H7 (cell line): ENCODE measurements at places on chromosomes 1 and 21.
A peak's percentile ranks its signal among the peaks of the same experiment; 100 is the strongest.

- no peak for DNase-seq
These were observed 438.2 kb downstream of the SMYD3 start for GRCh38 chr1:246068619-246069509.

GRCh38 chr1:242568666-242569065 lies 44.2 kb upstream of the PLD5 start:
- peak; percentile 9 for DNase-seq

- DNase-seq: no peak
These were observed 13.6 kb downstream of the TTC39A start for GRCh38 chr1:51316846-51317120.

- no peak for DNase-seq
These were observed 1.1 kb downstream of the TOR3A start for GRCh38 chr1:179082999-179083335.

DNA sequence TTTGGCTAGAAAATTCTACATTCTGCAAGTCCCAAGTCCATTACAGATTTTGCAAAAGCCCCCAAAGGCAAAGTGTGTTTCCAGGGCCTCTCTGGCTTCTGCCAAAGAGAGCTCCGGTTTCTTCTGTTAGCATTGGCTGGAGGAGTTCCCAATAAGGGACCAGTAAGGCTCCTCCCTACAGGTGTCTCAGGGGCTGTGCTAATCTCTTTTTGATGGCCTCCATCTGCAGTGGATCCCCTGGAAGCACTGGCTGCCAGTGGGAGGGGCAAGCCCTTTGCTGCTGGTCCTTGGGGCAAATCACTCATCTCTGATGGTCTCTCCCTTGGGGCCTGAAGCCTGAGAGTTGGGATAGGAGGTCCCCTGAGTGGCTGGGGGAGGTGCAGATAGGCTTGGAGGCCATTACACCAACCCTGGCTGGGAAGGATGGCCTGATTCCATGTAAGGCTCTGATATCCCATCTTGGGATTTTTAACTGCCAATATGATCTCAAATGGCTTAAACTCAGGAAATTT lies 89.1 kb upstream of the USP24 start:
- peak; percentile 49 for DNase-seq

- no peak for DNase-seq
These were observed 348.7 kb downstream of the NPHP4 start for GRCh38 chr1:5643360-5644107.
